ENCODE measurements at places on chromosomes 2 and 18.

DNA sequence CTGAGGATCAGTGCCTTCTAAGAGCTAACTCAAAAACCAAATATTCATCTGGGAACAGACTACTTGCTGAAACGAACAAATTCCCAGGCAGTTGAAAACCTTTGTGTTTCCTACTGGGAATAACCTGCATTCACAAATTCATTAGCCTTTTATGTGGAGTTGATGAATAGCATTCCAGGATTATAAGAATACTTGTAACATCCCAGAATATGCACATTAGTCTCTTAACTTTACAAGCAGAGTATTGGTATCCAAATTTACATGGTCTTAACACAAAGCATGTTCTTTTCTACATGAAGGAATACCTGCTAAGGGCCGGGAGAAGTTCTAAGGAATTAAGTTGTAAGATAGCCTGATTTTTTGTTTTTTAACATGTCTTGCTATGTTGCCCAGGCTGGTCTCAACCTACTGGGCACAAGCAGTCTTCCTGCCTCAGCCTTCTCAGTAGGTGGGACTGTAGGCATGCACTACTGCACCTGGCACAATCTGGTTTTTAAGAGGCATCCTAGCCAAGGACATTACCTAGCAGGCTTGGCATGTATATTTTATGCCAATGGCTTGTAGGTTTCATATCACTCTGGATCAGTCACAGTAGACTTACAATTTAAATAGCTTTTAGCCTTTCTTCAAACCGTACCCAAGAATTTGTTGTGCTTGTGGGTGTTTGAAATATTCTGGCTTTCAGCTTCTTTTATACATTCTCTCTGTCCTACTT, 50.7 kb downstream of the MGAT5 start:
- DNase-seq = no peak

GRCh38 chr2:210642333-210642732, 85.9 kb downstream of the CPS1 start:
- no peak for DNase-seq

DNA sequence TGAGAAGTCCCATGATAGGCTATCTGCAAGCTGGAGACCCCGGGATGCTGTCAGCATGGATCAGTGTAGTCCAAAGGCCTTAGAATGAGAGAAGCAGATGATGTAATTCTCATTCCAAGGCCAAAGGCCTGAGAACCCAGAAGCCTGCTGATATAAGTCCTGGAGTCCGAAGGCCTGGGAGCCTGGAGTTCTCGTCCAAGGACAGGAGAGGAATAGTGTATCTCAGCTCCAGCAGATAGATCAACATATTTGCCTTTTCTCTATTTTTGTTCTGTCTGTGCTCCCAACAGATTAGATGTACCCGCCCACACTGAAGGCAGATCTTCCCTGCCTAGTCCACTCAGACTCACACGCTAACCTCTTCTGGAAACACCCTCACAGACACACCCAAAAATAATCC, 454.9 kb upstream of the CHAC2 start:
- DNase-seq = no peak

- no peak for DNase-seq
These were observed 593.4 kb downstream of the DCC start for GRCh38 chr18:52933356-52933755.

DNA sequence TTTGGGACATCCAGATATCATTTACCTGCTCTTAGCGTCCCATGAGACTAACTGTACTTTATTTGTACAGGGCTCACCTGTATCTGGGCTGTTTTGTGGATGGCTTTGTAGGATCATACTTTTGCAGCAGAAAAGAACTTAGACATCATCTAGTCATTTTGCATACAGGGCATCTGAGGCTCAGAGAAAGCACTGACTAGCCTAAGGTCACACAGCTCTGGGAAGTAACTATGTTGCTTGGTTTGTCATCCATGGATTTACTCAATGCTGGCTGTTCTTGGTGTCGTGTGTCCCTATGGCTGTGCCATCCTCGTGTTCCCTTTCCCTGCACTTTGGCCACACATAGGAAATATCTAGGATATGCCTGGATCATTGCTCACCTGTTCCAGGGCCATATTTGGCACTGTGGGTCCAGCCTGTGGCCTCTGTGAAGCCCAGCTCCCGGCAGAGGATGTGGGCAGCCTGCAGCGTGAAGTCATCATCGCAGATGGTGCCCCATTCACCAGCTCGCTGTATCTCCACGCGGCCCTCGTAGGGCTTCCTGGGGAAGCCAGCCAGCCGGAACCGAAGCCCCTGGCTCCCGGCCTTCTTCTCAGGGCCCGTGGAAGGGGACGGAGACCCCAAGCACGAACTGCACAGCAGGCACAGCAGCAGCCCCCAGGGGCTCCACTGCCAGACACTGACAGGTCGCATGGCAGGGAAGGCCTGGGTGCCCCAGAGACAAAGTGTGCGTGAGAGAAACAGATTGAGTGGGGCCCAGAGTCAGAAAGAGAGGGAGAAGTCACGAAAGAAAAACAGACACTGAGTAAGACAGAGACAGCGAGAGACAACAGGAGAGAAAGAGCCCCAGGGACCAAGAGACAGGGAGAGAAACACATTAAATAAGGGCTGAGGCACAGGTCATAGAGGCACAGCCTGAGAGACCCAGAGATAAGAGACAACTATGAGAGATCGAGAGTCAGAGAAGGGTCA, 1.5 kb downstream of the LOXL3 start:
- no peak for DNase-seq

- no peak for DNase-seq
These were observed 102.5 kb upstream of the SNTG2 start for GRCh38 chr2:848099-848498.

DNA sequence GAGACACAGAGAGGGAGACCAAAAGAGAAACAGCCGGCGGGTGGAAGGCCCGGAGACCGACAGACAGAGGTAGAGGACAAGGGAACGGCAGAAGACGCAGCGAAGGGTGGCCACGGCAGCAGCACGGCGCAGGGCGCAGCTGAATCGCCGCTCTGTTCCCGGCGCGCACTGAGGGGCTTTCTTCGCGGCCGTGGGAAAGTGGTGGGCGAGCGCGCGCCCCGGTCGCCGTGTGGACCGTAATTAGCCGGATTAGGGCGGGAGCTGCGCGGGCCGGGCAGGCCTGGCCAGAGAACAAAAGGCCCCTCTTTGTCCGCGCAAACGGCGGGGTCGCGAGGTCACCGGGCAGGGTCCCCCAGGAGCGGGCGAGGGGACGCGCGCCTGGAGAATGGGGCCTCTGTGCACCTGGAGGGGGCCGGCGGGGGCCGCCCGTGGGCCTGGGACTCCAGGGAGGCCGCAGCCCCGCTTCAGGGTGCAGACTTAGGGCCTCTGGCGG, 158.3 kb downstream of the ZFP36L2 start:
- DNase-seq = no peak

- DNase-seq = no peak
These were observed 12.9 kb downstream of the FHL2 start for GRCh38 chr2:105385731-105386540.
